ENCODE measurements at places on chromosomes 3 and 15.

GRCh38 chr3:177516158-177517011 is 319.1 kb upstream of the TBL1XR1 start:
- peak; percentile 52 for DNase-seq

- DNase-seq: no peak
Observed at GRCh38 chr15:63990454-63990853, 55.8 kb downstream of the DAPK2 start.

DNA sequence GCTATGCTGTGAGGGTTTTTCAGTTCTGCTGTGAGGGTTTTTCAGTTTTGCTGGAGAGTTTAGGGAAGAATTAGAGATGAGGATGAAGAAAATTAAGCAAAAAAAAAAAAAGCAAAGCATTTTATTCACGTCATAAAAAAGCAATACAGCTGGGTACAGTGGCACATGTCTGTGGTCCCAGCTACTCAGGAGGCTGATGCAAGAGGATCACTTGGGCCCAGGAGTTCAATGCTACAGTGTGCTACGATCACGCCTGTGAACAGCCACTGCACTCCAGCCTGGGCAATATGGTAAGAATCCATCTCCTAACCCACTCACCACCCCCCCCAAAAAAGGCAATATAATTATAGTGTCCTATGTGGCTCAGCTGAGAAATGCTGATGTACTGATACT is 162.7 kb downstream of the MAGI1 start:
- DNase-seq: no peak

GRCh38 chr3:182375916-182376315 is 417.4 kb upstream of the ATP11B start:
- DNase-seq: no peak

GRCh38 chr3:61724801-61725200 is 163.4 kb downstream of the PTPRG start:
- DNase-seq: no peak

GRCh38 chr3:139301183-139301582 is 42.6 kb upstream of the MRPS22 start:
- DNase-seq: no peak

DNA sequence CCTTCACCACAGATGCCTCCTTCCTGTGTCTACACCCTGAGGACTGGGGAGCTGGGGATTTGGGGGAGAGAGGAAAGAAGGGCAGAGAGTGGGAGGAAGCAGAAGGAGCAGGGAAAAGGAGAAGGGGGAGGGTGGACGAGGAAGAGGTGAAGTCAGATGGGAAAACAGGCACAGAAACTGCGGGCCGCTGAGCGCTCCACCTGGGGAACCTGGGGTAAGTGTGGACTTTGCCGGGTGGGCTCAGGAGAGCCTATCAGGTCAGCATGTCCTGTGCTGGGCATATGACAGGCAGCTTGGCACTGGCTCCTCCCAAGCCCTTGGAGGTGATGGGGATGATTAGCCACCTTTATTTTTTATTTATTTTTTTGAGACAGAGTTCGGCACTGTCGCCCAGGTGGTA is 62.6 kb downstream of the CORO2B start:
- no peak for DNase-seq

- DNase-seq: peak; percentile 23
Observed at GRCh38 chr15:85412066-85412465, 31.7 kb downstream of the AKAP13 start.

GRCh38 chr3:80688814-80689213 is 921.0 kb upstream of the ROBO1 start:
- peak; percentile 54 for DNase-seq

GRCh38 chr3:124032311-124032880 is 40.5 kb upstream of the ROPN1 start:
- peak; percentile 7 for DNase-seq

Measured in ACHN (cell line).